ENCODE measurements at places on chromosomes 16 and 17. TPM values are rescaled to one million over a fixed set of nuclear protein-coding genes. Genes with fewer than 3 reads are reported as not detected.

Gene KRT24
- not detected for polyA plus RNA-seq

GRCh38 chr17:81285894-81286293, 9.2 kb downstream of the SLC38A10 start:
- no peak for DNase-seq

DNA sequence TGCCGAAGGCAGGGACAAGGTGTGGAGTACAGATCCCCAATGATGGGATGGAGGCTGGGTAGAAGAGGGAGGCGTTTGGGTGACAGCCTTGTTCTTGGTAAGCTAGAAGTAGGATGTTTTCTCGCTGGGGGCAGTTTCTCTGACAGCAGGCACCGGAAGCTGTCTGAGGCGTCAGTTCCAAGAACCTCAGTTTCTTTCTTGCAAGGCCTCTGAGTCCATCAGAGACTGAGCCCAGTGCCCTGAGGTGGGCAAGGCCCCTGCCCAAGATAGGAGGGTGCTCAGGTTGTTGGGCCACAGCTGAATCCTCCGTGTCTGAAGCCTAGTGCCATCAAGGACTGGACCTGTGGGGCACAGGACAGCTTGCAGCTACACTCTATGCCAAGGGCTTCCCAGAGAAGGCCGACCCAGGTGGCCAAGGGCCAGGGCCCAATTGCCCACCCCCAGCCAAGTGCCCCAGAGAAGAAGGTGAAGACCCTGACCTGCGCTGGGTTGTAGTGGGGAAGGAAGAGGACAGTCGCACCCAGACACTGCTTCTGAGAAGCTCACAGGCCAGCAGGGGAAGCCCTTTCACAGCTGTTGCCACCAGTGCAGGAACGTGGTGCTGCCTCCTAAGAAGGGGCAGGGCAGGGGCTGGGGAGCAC, 13.1 kb downstream of the CYB5D2 start:
- no peak for DNase-seq

DNA sequence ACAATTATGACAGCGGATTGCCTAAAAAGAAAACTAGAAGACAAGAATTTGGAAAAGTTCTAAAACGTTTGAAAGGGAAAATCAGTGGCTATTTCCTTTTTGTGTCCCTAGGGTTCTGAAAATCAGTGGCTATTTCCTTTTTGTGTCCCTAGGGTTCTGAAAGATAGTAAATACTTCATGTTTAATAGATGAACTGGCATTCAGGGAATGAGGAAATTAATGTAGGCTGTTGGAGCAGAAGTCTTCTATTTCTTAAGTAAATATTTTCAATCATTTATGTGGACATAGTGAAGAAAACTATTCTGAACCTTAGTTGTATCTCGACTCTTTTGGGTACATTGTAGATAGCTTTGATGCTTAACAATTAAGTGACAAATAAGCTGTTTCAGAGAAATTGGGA, 78.9 kb downstream of the SHISA6 start:
- no peak for DNase-seq

DNA sequence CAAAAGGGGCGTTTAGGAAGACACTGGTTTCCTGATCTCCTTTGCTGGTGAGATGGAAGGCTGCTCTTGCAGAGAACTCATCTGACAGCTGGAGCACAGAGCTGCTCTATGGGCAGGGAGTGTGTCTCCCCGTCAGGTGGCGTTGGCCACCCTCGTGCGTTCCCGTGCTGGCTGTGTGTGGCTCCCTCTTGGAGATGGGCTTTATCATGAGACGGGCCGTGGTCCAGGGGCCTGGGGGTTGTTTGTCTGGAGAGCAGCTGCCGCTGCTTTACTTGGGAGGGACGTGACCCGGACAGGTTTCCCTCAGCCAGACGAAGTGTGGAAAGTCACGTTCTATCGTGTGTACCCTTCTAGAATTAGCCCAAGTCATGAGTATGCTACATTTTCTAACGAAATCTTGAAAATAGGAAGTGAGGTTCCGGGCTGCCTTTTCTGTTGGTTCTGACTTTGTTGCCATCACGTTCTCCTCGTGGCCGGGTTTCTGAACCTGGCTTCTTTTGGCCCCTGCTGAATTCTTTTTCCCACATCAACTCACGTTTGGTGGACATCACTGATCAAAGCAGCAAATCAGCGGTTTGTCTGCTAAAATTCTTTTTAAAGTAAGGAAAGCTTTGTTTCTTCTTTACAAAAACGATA, 105.6 kb upstream of the CHMP6 start:
- no peak for DNase-seq

DNA sequence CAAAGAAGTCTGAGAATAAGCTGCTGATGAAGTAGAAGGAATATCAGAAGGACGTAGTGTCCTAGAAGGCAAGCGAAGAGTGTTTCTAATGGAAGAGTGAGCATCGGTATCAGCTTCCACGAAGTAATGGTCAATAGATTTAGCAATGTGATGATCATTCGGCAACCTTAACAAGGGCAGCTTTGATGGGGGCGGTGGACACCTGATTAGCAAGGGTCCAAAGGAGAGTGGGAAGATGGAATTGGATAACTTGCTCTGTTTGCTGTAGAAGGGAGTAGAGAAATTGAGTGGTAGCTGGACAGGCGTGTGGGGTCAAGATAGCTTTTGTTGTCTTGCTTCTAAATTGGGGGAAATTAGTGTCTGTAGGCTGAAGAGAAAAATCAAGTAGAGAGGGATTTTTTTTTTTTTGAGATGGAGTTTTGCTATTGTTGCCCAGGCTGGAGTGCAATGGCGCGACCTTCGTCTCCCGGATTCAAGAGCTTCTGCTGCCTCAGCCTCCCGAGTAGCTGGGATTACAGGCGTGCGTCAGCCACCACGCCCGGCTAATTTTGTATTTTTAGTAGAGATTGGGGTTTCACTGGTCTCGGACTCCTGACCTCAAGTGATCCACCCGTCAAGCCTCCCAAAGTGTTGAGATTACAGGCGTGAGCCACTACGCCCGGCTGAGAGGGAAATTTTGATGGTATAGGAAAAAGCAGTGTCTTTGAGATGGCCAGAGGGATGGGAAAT, 13.9 kb upstream of the HES7 start:
- DNase-seq, result no peak

GRCh38 chr17:66487981-66488468, 185.6 kb downstream of the PRKCA start:
- no peak for DNase-seq

GRCh38 chr16:73172241-73172972, 124.5 kb upstream of the ZFHX3 start:
- DNase-seq, result no peak
